Osteoblast (primary cell): ENCODE measurements at places on chromosomes 7 and 10. TPM values are rescaled to one million over a fixed set of nuclear protein-coding genes. Genes with fewer than 3 reads are reported as not detected.
A peak's percentile ranks its signal among the peaks of the same experiment; 100 is the strongest.

- no peak for DNase-seq
- H3K36me3 ChIP-seq: no peaks in the 10 kb centered on the region
- peaks cover 3% of the 10 kb centered on the region for H3K27me3 ChIP-seq
Measured at GRCh38 chr10:114064151-114065048, 20.7 kb downstream of the ADRB1 start.

DNA sequence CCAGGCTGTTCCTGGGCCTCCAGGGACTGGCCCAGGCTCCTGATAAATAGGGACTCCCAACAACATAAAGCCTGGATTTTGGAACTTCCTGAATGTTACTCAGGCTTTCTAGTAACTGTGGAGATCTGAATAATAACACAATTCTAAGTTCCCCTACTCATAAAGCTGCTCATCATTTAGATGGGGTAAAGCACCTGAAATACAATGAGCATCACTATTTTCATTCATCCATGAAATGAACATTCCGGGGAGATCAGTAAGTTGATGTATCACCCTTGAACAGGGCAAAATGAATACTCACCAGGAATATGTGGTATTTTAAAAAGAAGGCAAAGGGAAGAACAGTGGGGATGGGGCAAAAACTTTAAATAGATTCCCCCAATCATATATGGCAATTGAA, 48.3 kb upstream of the ATRNL1 start:
- no peak overlapping the region for H3K4me3 ChIP-seq
- DNase-seq: no peak
- H3K27me3 ChIP-seq: no peaks in the 10 kb centered on the region
- no peak overlapping the region for H3K27ac ChIP-seq
- H3K36me3 ChIP-seq: no peaks in the 10 kb centered on the region
- H3K4me1 ChIP-seq: no peaks in the 10 kb centered on the region

DNA sequence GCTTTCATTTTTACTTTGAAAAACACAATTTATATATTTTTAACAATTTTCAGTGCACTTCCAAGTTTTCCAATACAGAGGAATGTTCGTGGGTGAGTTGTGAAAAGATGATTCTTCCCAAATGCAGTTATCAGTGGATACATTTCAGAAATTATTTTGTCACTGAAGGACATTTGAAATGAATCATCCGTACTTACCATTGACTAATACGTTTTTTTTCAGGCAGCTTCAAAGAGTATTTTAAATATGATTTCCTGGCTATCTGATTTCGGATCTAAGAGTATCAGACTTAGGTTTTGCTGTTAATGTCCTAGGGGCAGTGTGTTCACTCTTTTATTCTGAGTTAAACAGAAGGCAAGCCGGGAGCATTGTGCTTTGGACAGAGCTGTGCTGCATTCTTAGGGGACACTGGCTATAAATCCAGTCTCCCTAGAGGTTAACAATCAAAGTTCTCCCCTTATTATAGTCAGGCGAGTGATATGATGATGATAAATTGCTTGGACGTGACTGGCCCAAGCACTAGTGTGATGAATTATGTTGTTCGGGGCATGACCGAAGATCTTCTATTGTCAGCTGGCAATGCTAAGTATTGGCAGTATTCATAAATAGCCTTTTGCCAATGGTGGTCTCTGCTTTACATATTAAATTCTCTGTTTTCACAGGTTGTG, 4.5 kb downstream of the PTER start:
- DNase-seq: peak; percentile 72
- H3K27ac ChIP-seq: peak overlapping the region; percentile 59
- H3K27me3 ChIP-seq: no peaks in the 10 kb centered on the region
- H3K4me3 ChIP-seq: peak overlapping the region; percentile 48

GRCh38 chr7:150450491-150451001, at the start of gene GIMAP8:
TSS of gene GIMAP8 (plus strand) at chr7:150450630. CDS start at chr7:150466699, 16,069 bp downstream.
- peaks cover 6% of the 10 kb centered on the region for H3K27me3 ChIP-seq
- no peak for DNase-seq
- no peaks in the 10 kb centered on the region for H3K36me3 ChIP-seq
- H3K27ac ChIP-seq: no peak within 1 kb of the TSS

PPP1R17 gene
- total RNA-seq: not detected in 2 replicates

UPK3B gene
- total RNA-seq: 0.88 and 1.4 TPM in 2 replicates

DNA sequence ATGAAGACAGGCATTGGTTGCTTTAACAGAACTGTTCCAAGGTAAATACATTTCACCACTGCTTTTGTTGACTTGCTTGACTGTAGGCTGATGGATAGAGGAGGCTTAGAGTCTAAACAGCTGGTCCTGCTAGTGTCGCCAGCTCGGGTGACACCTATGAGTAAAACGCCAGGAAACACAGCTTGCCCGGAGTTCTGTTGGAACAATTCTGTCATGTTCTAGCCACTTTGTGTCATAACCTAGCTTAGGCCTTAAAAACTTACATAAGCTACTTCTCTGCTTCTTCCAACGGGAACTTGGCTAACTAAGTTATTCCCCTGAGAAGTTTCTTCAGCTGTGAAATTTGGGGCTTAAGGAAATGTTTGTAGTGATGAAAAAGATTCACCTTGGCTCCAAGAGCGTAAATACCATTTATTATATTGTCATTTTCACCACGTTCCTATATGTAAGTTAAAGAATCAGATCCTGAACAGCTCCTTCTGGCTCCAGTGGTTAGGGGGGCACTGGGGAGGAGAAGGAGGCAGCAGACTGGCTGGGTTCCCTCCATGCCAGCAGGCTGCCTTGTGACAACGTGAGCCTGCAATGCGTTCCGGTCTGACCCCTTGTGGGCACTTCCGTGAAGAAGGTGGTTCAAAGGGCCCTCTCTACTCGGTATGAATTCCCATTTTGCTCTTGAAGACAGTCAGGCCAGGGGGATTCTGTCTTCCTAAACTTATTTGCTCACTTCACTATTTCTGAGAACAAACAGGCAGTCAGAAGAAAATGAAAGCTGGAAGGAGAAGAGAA, 253.2 kb downstream of the BMPER start:
- DNase-seq: peak; percentile 11
- no peaks in the 10 kb centered on the region for H3K27me3 ChIP-seq
- H3K27ac ChIP-seq: peak overlapping the region; percentile 67
- no peaks in the 10 kb centered on the region for H3K36me3 ChIP-seq
- H3K4me1 ChIP-seq: peaks cover 26% of the 10 kb centered on the region
- no peak overlapping the region for H3K4me3 ChIP-seq

DNA sequence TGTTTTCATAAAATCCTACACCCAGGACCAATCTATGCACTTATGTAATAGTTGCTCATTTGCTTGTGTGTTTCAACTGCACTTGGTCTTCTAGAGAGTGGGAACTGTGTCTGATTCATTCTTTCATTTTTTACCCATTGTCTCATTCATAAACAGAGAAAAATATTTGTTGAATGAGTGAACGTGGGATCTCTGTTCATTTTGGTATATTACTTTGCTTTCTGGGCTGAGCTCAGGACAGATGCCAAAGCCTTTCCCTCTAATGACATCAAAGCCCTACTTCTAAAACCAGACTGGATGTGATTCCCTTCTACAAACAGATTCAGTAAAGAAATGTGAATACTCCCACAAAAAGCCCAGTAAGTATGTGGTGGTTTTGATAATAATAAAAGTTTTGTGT, 145.2 kb downstream of the ST7 start:
- H3K4me1 ChIP-seq: peaks cover 14% of the 10 kb centered on the region
- DNase-seq: peak; percentile 55
- no peaks in the 10 kb centered on the region for H3K36me3 ChIP-seq
- H3K27me3 ChIP-seq: no peaks in the 10 kb centered on the region

SPOCK2 gene
- 0.36 and 0.59 TPM in 2 replicates for total RNA-seq

DNA sequence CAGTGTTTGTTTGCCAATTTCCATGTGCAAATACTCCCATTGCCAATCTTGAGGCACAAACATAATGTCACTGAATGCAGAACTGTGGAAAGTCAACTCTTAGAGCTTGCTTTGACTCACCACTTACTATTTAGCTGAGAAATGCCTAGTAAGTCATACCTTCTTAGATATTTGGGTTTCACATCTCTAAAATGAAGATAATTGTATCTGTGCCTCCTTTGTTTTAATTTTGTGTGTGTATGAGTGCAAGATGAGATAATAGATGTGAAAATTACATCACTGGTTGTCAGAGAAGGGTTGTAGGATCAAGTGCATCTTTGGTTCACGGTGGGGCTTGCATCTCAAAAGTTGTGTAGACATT, 407.5 kb downstream of the INHBA start:
- DNase-seq: no peak
- no peak overlapping the region for H3K27ac ChIP-seq
- no peak overlapping the region for H3K4me3 ChIP-seq
- no peaks in the 10 kb centered on the region for H3K36me3 ChIP-seq
- H3K4me1 ChIP-seq: no peaks in the 10 kb centered on the region

- H3K27me3 ChIP-seq: no peaks in the 10 kb centered on the region
- H3K4me1 ChIP-seq: peaks cover 40% of the 10 kb centered on the region
- DNase-seq: no peak
- no peaks in the 10 kb centered on the region for H3K36me3 ChIP-seq
- peak overlapping the region; percentile 12 for H3K4me3 ChIP-seq
Measured at GRCh38 chr7:28573651-28574301, 161.5 kb downstream of the CREB5 start.

DNA sequence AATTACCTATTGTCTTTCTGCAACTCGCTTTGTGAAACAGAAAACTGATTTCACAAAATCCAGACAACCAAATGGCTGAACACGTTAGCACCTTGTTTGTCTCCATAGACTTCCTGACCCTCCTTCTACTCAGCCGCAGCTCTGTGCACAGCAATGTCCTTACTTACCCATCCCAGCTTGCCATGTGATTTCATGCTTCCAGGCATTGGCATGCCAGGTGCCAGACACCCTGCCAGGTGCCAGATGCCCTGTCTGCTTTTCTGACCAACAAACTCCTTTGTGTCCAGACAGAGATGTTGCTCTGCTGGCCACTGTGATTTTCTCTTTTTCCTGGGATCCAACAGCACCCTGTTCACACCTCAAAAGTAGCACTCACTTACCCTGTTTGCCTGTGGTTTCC, 16.1 kb upstream of the FAM170B start:
- H3K4me3 ChIP-seq: no peak overlapping the region
- H3K27me3 ChIP-seq: no peaks in the 10 kb centered on the region
- H3K27ac ChIP-seq: no peak overlapping the region
- H3K36me3 ChIP-seq: no peaks in the 10 kb centered on the region

DNA sequence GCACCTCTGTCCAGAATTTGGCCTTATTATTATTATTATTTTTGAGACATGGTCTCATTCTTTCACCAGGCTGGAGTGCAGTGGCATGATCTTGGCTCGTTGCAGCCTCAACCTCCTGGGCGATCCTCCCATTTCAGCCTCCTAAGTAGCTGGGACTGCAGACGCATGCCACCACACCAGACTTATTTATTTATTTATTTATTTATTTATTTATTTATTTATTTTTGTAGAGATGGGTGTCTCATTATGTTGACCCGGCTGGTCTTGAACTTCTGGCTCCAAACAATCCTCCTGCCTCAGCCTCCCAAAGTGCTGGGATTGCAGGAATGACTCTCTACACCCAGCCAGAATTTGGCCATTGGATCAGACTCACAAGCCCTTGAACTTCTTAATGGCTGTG, 6.4 kb downstream of the BLNK start:
- no peaks in the 10 kb centered on the region for H3K4me1 ChIP-seq
- H3K27ac ChIP-seq: no peak overlapping the region
- DNase-seq: no peak
- no peaks in the 10 kb centered on the region for H3K27me3 ChIP-seq

DNA sequence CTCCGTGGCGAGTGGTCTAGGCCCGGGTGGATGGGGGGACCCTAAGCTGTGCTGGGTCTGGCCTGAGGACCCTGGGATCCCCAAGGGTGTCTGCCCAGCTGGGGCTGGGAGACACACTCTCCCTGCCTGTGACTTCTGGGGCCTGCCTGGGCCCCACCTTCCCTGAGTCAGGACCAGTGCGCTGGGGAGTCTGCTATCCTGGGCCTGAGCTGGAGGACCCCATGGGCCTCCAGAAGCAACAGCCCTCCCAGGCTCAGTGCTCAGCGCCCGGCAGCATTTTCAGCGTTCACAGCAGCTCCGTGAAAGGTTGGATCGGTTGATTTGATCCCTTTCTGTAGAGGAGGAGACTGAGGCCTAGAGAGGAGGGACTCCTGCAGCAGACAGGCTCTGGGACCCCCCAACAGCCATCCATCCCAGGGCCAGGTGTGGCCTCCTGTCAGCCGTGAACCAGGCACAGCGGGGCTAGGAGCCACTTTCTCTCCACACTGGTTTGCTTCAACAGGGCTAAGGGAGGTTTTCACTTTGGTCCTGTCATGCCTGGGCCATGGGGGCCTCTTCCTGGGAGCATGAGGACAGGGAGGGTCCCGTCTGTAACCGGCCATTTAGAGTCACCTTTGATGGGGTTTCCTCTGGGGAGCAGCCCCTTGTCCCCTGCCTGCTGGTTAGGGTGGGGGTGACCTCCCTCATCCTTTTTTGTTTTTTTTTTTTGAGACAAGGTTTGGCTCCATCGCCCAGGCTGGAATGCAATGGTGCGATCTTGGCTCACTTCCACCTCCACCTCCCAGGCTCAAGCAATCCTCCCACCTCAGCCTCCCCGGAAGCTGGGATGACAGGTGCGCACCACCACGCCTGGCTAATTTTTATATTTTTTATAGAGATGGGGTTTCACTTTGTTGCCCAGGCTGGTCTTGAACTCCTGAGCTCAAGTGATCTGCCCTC, 12.4 kb downstream of the FOXL3 start:
- H3K4me3 ChIP-seq: no peak overlapping the region
- no peak overlapping the region for H3K27ac ChIP-seq
- no peaks in the 10 kb centered on the region for H3K36me3 ChIP-seq
- no peaks in the 10 kb centered on the region for H3K4me1 ChIP-seq
- H3K27me3 ChIP-seq: peaks cover 3% of the 10 kb centered on the region

DNA sequence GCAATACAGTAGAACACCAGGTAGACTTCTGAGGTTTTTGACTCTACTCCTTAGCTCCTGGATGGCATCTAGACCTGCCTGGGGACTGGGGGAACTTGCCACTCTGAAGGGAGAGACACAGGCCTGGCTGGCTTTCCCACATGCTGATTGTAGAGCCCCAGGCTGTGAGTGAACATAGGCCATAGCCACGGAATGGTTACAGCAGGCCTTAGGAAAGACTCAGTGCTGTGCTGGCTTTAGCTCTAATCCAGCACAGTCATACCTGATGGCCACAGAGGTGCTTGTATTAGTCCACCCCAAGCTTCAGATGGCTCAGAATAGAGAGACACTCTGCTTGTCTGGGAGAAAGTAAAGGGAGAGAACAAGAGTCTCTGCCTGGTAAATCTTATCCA, 35.0 kb upstream of the ARHGAP12 start:
- H3K36me3 ChIP-seq: no peaks in the 10 kb centered on the region
- H3K4me3 ChIP-seq: no peak overlapping the region
- no peak for DNase-seq
- no peaks in the 10 kb centered on the region for H3K27me3 ChIP-seq
- H3K4me1 ChIP-seq: no peaks in the 10 kb centered on the region
